ENCODE measurements at places on chromosomes 12 and 14.

GRCh38 chr14:32358781-32359180 lies 29.7 kb downstream of the AKAP6 start:
- DNase-seq, result no peak

- no peak for DNase-seq
Observed at GRCh38 chr12:2779281-2779680, 15.5 kb upstream of the FKBP4 start.

DNA sequence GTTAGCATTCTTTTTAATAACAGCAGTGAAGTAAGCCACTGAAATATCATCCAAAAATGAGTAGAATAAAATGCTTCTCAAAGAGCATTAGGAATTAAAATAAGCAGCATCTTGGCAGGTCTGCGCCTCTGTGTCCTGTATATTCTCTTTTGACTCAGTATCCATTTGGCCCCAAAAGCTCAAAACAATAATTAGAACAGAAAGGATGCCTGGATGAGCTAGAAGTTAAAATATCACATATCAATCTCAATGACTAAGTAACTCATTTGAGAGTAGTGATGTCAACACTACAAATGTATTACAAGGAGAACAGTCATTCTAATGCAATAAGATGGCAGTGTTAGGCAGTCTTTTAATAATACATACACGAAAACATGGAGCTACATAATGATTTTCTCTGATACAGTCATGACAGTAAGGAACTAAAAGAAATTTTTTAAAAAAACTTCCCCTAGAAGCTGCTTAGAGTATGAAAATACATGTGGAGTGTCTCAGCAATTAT lies 160.9 kb upstream of the ABCD2 start:
- DNase-seq, result no peak

DNA sequence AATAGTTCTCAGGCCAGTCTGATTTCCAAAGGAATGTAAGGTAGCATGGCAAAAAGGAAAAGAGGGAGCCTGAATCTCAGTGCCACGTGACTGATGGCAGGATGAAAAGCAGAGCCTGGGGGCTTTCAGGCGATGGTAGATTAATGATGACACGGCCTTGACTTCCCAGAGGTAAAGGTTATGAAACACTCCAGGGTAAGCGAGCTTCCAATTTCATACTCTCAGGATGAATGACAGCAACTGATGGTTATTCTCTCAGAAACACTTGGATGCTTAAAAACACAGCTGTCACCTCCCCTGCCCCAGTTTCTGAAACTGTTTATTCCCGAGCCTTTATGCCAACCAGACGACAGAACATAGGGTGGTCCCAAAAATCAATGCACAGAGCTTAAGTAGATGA lies 28.8 kb downstream of the GDF11 start:
- no peak for DNase-seq

DNA sequence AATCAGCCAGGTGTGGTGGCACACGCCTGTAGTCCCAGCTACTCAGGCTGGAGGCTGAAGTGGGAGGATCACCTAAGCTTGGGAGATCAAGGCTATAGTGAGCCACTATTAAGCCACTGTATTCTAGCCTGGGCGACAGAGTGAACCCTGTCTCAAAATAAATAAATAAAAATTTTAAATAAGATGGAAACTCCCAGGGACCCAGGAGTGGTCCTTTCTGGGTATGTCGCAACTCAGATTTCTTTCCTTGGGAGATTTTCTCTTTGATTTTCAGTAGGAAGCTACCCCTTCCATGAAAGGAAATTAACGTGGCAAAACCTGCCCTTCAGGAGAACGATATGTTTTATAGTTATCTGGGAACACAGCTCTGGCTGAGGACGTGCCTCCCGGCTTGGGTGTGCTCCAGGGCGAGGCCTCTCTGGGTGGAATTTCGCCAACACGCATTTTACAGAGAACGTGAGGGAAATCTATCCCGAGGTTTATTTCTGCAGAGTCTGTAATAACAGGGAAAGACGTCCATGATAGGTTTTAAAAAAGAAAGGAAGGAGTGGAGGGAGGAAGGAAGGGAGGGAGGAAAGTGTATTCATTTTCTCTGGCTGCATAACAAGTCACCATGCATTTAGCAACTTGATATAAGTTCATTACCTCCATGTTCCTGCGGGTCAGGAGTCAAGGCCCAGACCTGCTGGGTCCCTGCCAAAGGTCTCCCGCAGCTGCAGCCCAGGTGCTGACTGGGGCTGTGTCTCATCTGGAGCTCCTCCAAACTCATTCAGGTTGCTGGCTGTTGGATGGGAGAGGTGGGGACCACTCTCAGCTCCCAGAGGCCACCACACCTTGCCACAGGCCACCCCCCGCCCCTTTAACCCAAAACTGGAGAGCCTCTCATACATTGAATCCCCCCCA lies 80.6 kb upstream of the GSC start:
- DNase-seq, result no peak

DNA sequence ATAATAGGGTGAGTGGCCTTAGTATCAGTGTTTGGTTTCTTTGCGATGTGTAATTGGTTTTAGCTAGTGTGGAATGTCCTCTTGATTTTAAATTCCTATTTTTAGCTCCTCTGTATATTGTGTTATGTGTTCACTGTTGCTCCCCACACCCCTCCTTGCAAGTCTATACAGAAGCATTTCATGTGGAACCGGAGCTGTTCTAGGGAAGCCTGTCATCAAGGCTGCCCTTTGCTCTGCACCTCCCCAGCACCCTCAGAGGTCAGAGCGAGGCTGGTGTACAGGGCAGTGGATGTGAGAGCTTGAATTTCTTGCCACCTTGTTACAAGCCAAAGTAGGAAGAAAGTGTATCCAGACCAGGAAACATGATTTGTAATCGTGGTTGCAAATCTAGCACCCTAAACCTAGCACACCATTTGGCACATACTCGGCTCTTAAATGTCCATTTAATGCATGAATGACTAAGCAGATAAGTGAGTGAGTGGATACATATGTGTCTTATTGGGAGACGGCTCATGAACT lies 376.8 kb downstream of the RGS6 start:
- DNase-seq, result no peak

- DNase-seq, result no peak
Observed at GRCh38 chr14:102532204-102532658, 22.7 kb upstream of the ANKRD9 start.

GRCh38 chr12:109162551-109162950 lies 46.2 kb downstream of the ACACB start:
- DNase-seq, result no peak

GRCh38 chr14:23186913-23187654 lies 3.6 kb upstream of the SLC7A8 start:
- DNase-seq, result peak; percentile 20

DNA sequence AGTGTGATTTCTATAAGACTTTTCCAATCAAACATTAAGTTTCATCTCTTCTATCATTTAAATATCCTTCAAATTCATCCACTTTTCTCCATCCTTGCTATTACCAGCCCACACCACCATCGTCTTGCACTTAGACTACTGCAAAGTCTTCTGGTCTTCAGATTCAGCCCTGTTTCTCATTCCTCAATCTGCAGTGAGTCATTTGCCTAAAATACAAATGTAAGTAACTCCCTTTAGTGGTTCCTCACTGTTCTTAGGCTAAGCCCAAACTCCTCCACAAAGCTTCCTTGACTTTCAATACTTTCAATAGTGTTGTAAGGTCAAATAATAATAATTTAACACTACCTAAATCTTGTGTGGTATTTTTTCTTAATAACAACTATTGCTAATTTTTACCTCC lies 83.3 kb downstream of the PLEKHG7 start:
- DNase-seq, result no peak

DNA sequence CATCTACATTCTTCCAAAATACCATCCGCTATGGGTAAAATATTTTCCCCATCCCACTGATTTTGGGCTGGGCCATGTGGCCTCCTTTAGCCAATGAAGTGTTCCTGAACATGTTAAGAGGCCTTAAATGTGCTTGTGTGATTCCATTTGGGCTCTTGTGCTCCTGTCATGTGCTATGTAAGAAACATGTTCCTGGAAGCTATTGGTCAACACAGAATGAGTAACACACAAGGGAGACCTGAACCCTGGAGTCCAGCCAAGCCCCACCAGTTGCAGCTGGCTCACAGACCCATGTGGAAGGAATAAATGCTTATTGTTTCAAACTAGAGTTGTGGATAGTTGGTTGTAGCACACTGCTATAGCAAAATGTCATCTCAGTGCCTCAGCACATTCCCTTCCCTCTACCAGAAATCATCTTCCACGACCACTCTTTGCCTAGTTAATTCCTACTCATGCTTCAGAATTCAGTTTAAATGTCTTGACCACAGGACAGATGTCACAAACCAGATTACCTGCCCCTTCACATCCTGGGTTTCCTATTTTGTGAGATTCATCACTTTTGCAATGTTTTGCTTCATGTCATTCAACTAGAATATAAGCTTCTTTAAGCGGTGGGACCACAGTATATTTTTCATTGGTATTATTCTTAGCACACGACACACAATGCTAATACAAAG lies 217.3 kb upstream of the EEA1 start:
- no peak for DNase-seq

DNA sequence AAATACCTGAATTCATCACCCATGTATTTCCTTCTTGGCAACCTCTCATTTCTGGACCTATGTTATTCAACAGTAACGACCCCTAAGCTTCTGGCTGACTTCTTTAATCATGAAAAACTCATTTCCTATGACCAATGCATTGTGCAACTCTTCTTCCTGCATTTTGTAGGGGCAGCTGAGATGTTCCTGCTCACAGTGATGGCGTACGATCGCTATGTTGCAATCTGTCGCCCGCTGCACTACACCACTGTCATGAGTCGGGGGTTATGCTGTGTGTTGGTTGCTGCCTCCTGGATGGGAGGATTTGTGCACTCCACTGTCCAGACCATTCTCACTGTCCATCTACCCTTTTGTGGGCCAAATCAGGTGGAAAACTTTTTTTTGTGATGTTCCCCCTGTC lies 356 bp downstream of the OR4Q2 start:
- no peak for DNase-seq

DNA sequence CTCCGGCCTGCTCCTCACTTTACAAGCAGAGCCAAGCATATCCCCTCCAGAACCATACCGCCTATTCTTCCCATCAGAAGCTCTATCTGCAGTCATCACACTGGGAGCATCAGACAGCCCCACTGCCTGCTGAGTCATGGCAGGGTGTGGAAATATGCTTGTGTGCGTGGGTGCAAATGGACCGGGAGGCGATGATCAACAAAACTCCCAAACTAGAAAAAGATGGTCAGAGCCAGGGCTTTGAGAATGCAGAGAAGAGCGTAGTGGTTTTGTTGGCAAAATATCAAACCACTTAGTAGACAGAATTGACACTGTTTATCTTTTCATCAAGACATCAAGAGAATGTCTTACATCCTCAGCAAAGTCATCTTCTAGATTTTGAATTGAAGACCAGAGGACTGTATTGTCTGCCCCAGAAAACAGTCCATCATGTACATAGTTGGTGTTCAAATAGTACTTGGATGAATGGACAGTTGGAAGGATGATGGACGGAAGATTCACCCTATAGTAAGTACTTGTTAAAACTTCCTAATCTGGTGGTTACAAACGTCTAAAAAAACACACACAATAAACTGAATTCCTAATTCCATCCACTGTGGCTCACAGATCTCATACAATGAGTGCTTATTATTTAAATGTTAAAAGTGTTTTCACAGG lies 54.9 kb downstream of the VWF start:
- no peak for DNase-seq

GRCh38 chr12:2194060-2194459 lies 141.3 kb downstream of the CACNA1C start:
- DNase-seq, result no peak

GRCh38 chr14:31950764-31951637 lies 126.1 kb upstream of the ARHGAP5 start:
- DNase-seq, result peak; percentile 20

GRCh38 chr14:33676135-33676566 lies 274.7 kb downstream of the EGLN3 start:
- DNase-seq, result peak; percentile 16

DNA sequence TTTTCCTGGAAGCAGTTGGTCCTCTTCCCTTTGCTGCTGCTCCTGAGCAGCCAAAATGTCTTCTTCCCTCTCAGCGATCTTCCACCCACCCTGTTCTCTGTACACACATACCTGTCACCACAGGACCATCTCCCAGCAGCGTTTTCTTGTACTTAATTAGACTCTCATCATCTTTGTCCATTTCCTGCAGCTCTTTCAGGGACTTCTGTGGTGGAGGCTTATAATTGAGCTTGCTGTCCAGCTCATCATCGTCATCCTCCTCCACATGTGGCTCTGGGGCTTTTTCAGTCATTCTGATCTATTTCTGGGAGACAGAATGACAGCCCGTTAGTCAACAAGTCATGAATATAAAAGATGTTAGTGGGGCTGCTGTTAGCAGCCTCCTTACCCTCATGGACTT lies 11.0 kb downstream of the ARHGDIB start:
- no peak for DNase-seq

- no peak for DNase-seq
Observed at GRCh38 chr14:83309211-83309610, 1775.6 kb upstream of the SEL1L start.

DNA sequence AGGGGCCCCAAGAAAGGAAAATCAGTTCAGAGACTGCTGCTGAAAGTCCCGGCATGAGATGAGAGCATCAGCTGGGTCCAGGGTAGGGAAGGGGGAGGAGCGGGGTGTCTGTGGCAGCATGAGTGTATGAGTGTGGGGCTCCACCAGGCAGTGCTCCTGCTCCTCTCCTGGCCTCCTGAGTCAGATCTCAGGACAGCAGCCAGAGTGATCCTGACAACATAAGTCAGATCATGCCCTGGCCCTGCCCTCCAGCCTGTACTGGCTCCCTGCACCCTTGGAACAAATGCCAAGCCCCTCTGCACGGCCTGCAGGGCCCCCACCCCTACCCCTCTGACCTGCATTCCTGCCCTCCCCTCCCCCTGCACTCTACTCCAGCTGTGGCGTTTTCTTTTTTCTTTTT lies 24.2 kb upstream of the LRP1-AS start:
- DNase-seq, result no peak

GRCh38 chr12:105933671-105934665 lies 204.8 kb downstream of the NUAK1 start:
- no peak for DNase-seq

DNA sequence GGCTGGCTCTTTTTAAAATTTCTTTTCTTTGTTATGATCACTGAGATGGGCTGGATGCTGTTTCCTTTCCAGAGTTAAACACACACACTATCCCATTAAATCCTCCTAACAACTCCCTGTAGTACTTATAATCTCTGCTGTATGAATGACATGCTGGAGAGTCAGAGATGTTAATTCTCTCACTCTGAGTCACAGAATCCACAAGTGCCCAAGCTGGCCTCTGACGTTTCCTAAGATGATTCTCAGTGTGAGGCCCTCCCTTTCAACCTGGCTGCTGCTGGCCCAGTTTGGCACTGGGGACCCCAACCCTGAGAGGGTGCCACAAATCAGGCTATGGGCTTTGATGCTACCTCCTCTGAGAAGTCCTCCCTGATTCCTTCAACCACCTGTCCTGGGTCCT lies 5.4 kb downstream of the NOS1 start:
- DNase-seq, result no peak

- DNase-seq, result no peak
Observed at GRCh38 chr14:91297081-91297711, 52.7 kb upstream of the GPR68 start.

GRCh38 chr14:33369972-33370371 lies 431.3 kb downstream of the NPAS3 start:
- DNase-seq, result no peak

GRCh38 chr12:101027816-101028215 lies 182.2 kb downstream of the SLC5A8 start:
- no peak for DNase-seq

- DNase-seq, result no peak
Observed at GRCh38 chr12:97426492-97427116, 36.0 kb upstream of the RMST start.

- DNase-seq, result no peak
Observed at GRCh38 chr14:28671425-28671824, 95.2 kb upstream of the FOXG1 start.

GRCh38 chr12:7068240-7068993 lies 7.9 kb downstream of the C1S start:
- DNase-seq, result no peak
